ENCODE measurements at places on chromosomes 3 and 15.

GRCh38 chr3:119599558-119600174 is 2.0 kb downstream of the PLA1A start:
- no peak for DNase-seq

DNA sequence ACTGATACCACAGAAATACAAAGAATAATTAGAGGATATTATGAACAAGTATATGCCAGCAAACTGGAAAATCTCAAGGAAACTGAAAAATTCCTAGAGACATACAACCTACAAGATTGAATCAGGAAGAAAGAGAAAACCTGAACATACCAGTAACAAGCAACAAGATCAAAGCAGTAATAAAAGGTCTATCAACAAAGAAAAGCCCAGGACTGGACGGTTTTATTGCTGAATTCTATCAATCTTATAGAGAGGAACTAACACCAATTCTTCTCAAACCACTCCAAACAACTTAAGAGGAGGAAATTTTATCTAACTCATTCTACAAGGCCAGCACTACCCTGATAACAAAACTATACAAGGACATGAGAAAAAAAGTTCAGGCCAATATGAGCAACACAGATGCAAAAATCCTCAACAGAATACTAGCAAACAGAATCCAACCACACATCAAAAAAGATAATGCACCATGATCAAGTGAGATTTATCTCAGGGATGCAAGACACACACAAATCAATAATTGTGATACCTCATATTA is 71.1 kb upstream of the IMPG2 start:
- DNase-seq, result no peak

DNA sequence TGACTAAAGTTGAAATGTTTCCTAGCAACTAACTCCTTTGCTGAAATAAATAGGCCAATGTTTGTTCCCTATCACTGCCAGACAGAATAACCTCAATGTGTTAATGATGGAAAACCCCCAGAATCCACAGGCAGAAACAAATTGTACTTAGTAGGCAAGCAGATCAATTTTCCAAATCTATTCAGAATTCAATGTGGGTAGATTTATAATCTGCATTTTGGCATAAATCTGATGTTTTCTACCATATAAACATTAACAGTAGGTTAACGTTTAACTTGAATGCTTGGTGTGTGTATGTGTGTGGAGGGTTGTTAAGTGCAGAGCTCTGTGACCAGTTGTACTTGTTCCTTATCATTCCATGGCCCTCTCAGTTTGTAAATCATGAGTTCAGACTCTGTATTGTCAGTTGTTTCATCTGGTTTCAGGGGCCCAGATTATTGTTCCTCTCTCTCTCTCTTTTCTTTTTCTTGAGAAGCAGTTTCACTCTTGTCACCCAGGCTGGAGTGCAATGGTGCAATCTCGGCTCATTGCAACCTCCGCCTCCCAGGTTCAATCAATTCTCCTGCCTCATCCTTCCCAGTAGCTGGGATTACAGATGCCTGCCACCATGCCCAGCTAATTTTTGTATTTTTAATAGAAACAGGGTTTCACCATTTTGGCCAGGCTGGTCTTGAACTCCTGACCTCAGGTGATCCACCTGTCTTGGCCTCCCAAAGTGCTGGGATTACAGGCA is 32.8 kb downstream of the PLSCR1 start:
- DNase-seq, result no peak

- DNase-seq, result no peak
Measured at GRCh38 chr3:107945417-107946094, 145.3 kb downstream of the CD47 start.

GRCh38 chr15:69836526-69837230 is 261.0 kb downstream of the TLE3 start:
- DNase-seq, result no peak

- no peak for DNase-seq
Measured at GRCh38 chr3:5006755-5007202, 27.5 kb downstream of the BHLHE40 start.

GRCh38 chr3:112304611-112305010 is 10.6 kb upstream of the SLC9C1 start:
- DNase-seq, result no peak

DNA sequence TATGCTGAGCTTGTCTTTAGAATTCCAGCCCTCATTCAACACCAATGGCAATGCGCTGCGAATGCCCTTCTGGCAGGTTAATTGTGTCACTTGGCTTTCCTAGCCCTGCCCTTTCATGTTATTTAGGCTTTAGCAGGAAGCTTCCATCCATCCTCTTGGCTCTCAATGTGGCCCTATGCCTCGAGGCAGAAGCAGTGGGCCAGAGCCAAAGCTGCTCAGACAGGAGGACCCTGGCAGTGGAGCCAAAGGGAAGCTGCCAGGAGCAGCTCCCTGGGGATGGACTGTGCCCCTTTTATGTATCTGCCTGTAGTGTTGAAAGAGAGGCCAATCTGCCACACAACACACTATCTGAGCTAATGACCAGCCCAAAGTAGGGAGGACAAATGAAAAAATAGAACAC is 376.4 kb downstream of the CTNNB1 start:
- DNase-seq, result no peak

- no peak for DNase-seq
Measured at GRCh38 chr3:134854254-134854653, 59.2 kb downstream of the EPHB1 start.

- no peak for DNase-seq
Measured at GRCh38 chr3:35777065-35777464, 137.7 kb downstream of the ARPP21 start.

DNA sequence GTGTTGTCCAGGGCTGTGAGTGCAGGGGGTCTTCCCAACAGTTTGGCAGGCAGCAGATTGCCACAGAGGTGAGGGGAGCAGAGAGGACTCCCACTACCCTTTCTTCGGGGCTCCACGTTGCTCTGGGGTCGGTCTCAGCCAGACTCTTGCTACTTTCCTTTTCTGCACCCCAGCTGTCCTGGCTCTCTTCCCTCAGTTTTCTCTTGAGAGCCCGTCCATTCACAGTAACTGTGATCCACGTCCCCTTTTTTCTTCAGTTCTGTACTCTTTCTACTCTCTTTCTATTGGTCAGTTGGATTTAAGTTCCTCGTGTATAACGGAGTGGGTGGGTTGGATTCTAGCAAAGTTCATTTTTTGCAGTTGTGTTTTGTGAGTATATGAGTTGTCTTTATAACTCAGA is 105.8 kb downstream of the UNC13C start:
- no peak for DNase-seq

GRCh38 chr3:183635107-183635430 is 354 bp upstream of the KLHL24 start:
- no peak for DNase-seq

GRCh38 chr3:12710062-12710461 is 46.1 kb upstream of the RAF1 start:
- no peak for DNase-seq

- DNase-seq, result no peak
Measured at GRCh38 chr3:52299879-52300611, 12.4 kb downstream of the GLYCTK start.

- no peak for DNase-seq
Measured at GRCh38 chr3:114293838-114294535, at the start of gene TIGIT. Gene TIGIT, plus strand, starts transcription at chr3:114294028. Its CDS starts 34 bp downstream, at chr3:114294062.

GRCh38 chr3:42545284-42545900 is 36.4 kb downstream of the SEC22C start:
- no peak for DNase-seq

DNA sequence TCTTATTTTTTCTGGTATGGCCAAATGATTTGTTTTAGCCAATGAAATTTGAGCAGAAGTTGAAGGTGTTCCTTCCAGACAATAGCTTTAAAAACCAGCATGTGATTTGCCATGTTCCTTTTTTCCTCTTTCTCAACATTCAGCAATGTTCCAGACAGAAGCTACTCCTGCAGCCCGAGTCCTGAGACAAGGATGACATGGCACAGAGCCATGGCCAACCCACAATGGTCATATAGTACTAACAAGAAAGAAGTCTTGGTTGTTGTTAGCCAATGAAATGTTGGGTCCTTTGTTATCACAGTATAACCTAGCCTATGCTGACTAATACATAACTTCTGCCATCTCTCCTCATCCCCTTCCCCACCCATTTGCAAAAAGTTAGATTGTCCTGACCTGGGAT is 211.1 kb upstream of the STT3B start:
- DNase-seq, result no peak

DNA sequence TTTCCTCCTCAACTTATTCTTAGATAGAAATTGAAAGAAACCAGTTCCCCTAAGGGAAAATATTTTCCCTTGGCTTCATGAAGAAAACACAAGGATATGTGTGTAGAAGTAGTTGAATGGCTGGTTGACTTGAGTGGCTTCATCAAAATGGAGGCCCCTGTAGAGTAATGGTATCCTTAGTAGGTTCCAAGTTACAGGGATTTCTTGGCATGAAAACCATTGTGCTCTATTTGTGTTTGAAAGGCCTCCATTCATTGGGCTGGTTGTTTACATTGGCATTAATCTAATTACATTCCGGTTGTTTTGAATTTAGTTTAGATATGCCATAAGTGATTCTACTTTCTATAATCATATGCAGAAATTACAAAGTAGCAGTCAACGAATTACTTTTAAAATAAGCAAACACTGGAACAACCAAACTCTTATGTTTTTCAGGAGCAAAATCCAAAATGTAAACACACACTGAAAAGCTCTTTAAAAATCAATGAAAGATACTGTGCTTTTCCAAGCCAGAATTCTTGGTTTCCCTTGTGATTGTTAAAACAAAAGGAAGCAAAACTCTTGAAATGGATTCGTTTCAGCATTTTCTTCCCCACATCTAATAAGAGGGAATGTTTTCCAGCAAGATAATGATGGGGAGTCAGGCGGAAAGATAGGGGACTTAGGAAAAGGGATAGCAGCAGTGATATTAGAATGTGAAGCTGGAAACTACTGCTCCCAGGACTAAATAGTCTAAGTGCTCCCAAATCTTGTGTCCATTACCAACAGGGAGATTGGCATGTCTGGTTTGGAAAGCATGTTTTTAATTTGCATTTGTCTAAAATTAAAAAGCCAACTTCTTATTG is 77.0 kb downstream of the EPHA3 start:
- no peak for DNase-seq

DNA sequence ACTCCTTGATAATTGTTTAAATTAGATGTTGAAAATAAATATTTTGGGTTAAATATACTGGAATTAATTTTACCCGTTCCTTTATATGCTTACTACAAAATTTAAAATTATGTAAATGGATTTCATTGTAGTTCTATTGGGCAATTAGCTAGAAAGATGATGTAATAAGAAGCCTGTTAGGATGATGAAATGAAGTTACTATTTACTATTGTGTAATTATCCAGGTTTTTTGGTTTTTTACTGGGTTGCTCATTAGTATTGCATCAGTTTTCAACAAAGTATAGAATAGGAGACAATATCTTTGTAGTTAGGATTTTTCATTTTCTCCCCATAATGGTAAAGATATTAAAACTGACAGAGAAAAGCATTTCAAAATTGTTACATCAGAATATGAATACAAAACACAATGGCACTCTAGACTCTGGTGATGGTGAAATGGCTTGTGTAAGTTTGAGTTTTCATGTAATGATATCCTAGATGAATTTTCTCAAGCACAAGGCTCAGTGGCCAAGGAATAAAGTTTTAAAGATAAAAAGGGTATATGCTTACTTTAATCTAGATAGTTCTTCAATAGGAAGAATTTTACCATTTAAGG is 222.0 kb downstream of the P3H2 start:
- DNase-seq, result no peak

DNA sequence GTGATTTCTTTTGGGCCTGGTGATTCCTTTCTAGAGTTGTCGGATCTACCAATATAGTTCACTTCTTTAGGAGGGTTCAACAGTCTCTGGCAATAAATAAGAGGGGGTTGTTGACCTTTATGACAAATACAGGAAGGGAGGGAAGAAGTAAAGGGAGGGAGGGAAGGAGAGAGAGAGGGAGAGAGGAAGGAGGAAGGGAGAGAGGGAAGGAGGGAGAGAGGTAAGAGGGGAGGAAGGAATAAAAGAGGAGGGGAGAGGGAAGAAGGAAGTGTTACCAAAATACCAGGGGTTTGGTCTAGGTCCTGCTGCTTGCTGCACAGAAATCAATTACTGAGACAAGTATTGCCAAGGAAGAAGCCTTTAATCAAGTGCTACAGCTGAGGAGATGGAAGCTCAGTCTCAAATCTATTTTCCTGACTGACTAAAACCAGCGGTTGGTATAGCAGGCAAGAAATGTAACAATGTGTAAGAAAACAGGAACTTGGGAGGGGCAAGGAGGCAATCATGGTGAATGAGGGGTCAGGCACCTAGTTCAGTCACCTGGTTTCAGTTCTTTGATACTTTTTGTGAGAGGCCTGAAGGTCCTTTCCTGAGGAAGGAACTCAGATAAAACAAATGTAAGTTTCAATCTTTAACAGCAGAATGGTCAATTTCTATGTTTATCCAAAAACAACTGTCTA is 14.1 kb upstream of the TMEM40 start:
- DNase-seq, result no peak

- no peak for DNase-seq
Measured at GRCh38 chr15:85329561-85330422, 50.6 kb upstream of the AKAP13 start.

DNA sequence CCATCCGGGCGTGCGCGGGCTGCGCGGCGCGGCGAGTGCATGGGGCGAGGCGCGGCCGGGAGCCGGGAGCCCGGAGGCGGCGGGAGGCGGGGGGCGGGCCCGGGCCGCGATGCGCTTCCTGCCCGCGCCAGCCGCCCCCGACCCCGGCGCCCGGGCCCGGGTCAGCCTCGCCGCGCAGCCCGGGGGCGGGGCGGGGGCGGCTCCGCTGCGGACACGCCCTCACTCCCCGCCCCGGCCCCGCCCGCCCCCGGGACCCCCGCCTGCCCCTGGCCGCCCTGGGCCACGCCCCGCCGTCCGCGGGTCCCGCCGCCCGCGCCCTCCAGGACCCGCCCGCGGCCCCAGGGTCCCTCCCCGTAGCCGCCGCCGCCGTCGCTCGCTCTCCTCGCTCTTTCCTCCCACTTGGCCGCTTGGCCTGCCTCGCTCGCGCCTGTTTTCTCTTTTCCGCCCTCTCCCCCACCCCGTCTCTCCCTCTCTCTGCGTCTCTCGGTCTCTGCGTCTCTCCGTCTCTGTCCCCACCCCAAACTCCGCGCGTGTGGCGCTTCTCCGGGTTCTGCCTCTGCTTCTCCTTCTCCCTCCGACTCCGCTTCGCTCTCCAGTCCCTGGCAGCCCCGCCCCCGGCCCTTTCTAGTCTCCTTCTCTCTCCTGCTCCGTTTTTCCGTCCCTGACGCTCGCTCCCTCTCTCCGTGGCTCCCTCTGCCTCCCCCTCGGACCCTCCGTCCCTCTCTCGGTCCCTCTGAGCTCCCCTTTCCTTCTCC is at the start of gene PLXND1:
PLXND1 (minus strand) TSS at position 41 of the 755 bp plus-strand sequence; CDS start at position 4, 37 bp downstream.
- peak; percentile 94 for DNase-seq

- DNase-seq, result no peak
Measured at GRCh38 chr3:102181175-102181920, 253.5 kb upstream of the ZPLD1 start.

- no peak for DNase-seq
Measured at GRCh38 chr3:129827765-129828164, 65.7 kb downstream of the TMCC1 start.

- no peak for DNase-seq
Measured at GRCh38 chr15:73298522-73299245, 70.1 kb downstream of the HCN4 start.

- no peak for DNase-seq
Measured at GRCh38 chr3:178562143-178562946, 26.1 kb downstream of the KCNMB2 start.

GRCh38 chr15:26518885-26519284 is 254.0 kb downstream of the GABRB3 start:
- no peak for DNase-seq

Data from D721Med (cell line).